ENCODE measurements at places on chromosomes 7 and 10. TPM values are rescaled to one million over a fixed set of nuclear protein-coding genes. Genes with fewer than 3 reads are reported as not detected.

The PLA2G12B gene
- not detected for total RNA-seq

The CAMK1D gene
- total RNA-seq = 6.1 TPM

The HOXA3 gene
- not detected for total RNA-seq

The LSM8 gene
- total RNA-seq = 50.3 TPM

The ANKRD2 gene
- total RNA-seq = 0.18 TPM

The HPS1 gene
- total RNA-seq = 62.0 TPM

The HABP2 gene
- not detected for total RNA-seq

The MTERF1 gene
- total RNA-seq = 19.9 TPM
